ENCODE measurements at places on chromosomes 7 and 10.

DNA sequence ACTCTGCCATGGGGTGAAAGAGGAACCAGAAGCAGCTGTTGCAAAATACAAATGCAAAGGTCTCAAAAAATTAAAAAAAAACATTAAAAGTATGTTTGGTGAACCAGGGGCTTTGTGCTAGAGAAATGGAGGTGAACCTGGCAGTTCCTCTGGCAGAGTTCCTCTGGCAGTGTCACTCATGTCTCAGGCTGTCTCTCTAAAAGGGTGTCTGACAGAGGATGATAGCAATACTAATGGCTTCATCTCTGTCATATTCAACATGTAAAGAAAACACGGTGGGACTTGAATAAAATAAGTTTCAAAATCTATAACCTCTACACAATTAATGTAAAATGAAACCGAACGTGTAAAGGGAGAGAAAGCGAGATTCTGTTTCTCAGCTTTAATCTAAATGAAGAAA is 375.7 kb upstream of the VWC2 start:
- DNase-seq: no peak

DNA sequence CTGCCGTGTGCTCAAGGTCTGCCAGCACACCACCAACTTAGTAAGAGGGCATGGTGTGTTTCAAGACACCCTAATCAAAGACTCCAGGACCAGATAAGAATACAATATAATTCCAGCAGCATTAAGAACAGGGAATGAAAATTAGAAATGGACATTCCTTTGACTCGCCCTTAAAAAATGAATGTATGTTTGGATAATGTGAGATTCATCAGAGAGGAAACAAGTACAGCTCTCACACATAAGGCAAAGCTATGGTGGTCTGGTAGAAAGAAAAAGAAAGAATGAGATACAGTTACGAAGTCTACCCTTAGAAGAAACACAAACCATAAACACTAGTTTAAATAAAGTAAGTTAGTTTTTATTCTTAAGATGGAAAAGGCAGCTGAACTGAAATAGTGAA is 174.8 kb upstream of the ANK3 start:
- DNase-seq: no peak

GRCh38 chr10:118272149-118272721 is 69.9 kb downstream of the FAM204A start:
- no peak for DNase-seq

DNA sequence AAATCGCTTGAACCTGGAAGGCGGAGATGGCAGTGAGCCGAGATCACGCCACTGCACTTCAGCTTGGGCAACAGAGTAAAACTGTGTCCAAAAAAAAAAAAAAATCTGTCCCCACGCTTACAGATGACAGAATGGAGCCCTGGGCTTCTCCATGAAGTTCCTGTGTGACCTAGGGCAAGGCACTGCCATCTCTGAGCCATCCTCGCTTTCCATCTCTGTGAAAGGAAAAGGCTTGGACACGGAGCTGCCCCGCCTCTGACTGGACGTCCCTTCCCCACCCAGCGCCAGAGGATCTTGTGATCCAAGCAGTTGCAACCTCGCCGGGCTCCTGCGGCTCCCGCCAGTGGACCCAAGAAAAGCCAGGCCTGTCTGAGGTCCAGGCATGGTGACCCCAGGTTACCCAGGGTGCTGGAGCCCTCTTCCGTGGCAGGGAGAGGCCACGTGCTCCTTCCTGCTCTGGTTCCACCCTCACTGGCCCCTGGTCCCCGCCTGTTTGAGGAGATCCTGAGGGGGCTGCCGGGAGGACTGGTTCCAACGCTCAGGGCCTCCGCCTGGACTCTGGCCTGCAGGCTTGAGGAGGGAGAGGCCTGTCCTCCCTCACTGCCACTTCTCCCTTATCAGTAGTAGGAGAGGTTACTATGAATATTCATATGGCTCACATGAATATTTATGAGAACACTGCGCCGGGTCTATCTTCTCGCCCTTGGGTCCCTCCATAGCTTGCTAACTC is 25.6 kb upstream of the ELFN1 start:
- no peak for DNase-seq

DNA sequence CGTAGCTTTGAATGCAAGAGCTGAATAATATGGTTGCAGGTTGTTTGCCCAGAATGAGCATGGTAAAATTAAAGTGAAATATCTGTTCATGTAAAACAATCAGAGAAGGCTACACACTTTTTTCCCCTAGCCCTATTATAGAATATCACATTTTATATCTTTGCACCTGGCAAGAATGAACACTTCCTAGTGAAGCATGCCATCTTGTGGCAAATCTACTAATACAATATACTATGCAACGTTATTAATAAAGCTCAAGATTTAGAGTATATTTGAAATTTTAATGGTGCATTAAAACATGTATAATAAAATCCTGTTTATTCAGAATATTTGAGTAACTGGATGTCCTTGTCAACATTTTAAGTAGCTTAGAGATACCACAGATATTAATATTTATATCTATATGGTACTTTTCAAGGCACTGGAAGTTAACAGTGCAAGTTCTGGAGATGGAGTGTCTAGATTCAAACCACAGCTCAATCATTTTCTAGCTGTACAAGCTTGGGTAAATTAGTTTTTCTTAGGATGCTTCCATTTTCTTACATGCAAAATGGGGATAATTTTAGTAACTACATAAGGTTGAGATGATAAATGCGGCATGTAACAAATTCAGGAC is 643.1 kb upstream of the SEMA3D start:
- DNase-seq: no peak

GRCh38 chr7:46054915-46055314 is 133.8 kb upstream of the IGFBP3 start:
- no peak for DNase-seq

DNA sequence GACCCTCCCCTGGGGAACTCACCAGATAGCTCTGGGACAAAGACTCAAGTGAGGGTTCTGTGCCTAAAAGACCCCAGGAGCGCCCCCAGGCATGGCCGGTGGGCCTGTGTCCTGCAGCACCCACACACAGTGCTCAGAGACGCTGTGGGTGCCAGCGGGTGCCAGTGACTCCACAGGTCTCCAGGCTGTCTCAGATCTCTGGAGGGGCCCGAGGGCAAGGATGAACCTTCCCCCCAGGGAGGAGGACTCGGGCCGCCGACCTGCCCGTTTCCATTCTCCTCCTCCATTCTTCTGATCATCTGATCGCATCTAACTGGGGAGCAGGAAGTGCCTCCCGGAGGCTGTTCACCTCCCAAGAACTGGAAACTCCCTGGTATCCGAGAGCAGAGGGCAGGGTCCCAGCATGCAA is 980 bp downstream of the ADAM8 start:
- DNase-seq: peak; percentile 63

DNA sequence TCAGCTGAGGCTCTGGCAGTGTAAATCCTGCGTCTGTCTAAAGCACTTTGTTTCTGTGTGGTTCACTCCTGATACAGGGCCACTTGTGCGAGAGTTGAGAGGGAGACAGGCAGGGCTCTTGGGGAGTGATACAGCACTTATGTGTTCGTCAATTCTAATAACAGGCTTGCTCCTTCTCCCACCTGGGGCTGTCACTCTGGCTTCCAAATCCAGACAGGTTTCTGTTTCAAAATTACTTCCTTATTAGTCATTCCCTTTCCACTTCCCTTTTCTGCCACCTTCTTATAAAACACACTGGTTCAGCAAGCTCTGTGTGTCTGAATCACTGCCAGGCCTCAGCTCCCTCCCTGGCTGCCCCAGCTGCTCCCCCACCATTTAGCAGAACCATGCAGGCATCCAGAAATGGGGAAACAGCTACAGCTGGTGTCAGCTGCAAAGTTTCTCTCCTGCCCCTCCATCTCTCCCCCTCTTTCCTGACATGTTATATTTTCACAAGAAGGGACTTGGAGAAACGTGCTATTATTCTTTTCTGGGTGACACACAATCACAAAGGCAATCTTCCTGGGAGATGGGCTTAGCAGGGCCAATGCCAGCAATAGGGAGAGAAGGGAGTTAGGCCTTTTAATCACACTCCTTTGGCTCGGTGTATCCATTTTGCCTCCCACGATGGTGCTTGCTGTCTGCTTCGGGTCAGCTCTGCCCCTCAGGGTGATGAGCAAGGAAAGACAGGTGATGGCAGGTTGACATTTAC is 58.4 kb upstream of the ZNRF2 start:
- peak; percentile 65 for DNase-seq

DNA sequence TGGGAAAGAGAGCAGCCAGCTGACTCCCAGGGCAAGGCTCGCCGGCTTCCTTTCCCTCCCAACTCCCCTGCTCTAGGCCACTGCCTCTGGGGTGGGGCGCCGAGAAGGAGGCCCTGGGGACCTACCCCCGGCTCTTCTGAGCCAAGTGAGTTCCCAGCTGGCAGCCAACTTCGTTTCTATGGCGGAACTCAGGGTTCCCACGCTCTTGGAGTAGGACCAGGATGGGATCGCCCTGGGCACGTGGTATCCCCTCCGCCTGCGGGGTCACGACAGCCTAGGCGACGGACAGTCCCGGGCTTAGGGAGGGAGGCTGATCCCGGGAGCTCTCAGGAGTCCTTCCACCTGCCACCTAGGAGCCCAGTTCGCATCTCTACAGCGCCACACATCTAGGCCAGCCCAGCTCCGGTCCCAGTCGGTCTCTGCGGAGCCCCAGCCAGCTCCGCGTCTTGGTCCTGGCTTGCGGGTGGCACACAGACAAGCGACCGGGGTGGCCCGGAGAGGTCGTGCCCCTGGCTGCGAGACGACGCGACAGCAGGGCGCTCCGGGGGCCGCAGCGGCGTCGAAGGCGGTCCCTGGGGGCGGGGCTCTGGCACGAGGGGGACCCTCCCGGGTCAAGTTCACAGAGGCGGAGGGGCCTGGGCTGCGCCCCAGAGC is 20.5 kb upstream of the GATA3 start:
- DNase-seq: peak; percentile 11

GRCh38 chr10:80474941-80475340 is 20.8 kb downstream of the TSPAN14 start:
- no peak for DNase-seq

DNA sequence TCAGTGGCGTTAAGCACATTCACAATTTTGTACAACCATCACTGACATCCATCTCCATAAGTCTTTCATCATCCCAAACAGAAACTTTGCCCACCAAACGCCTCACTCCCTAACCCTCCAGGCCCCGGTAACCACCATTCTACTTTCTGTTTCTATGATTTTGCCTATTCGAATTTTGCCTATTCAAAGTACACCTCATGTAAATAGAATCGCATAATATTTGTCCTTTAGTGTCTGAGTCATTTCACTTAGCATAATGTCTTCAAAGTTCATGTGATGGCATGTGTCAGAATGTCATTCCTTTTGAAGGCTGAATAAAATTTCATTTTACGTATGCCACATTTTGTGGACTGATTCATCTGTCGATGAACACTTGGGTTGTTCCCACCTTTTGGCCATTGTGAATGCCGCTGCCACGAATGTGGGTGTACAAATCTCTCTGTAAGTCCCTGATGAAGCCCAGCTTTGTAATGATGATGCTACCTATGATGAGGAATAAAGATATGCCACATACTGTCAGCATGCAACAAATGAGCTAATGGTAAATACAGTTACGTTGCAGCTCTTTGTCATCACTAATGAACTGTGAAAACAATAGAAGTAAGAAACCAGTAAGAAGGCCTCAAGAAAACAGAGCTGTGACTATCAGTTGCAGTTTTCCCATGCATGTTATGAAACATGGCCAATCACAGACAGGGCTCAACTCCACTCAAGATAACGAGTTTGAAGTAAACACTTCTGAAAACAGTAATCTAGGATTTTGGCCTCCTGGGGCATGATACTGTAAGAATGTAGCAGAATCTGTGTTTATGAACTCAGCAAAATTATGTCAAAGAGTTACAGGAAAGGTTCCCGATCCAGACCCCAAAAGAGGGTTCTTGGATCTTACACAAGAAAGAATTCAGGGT is 120.0 kb downstream of the ADAM12 start:
- DNase-seq: no peak

- peak; percentile 37 for DNase-seq
These were observed 74.2 kb upstream of the ZPBP start for GRCh38 chr7:50166997-50167965.

- DNase-seq: no peak
These were observed 485.0 kb upstream of the MGMT start for GRCh38 chr10:128981881-128982615.

DNA sequence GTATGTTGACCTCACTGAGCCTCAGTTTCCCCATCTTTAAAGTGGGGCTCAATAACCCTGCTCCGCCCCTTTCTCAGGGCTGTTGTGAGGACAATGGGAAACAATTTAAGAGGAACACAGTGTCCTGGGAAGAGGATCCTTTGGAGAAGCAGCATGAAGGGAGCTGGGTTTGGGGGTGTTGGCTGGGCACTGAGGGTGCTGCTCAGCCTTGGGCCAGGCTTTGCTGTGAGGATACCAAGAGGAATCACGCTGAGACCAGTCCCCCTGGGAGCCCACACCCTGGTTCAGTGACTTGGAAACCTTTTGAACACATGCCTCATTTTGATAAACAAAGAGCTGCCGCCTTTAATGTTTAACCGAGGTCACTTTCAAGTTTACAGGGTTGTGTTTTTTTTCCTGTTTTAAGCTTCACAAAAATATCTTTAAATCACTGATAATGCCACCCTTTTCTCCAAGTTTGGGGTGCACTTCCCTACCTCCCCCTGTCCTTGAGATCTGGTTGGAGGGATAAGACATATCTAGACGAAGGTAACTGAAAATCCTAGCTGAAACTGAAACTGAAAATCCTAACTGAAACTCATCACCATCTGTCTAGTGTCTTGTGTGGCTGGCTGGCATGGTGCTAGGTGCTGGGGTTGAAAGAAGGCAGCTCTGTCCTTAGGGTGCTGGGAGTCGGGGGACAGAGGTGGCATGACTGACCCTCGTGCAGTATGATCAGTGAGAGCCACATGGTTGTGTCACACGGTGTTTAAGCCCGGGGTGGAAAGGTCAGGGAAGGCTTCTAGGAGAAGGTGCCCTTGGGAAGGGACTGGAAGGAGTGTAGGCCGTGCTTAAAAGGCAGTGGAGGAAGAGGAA is 27.7 kb downstream of the ZNF775 start:
- peak; percentile 54 for DNase-seq

DNA sequence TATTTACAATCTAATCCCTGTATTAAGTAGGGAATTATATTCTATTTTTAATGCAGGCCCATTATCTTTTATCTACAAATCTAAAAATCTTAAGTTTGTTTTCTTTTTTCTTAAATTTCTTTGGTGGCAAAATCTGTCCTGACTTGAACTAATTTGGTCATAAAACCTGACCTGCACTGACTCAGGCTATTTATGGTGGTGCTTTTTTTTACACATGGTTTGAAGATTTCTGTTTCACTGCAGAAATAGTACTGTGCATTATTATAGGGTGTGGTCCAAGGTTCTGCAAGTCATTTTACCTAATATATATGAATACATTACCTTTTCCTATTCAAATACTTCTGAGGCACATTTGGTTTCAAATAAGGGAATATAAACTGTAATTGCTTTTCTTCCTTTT is 137.0 kb downstream of the CD36 start:
- DNase-seq: no peak

DNA sequence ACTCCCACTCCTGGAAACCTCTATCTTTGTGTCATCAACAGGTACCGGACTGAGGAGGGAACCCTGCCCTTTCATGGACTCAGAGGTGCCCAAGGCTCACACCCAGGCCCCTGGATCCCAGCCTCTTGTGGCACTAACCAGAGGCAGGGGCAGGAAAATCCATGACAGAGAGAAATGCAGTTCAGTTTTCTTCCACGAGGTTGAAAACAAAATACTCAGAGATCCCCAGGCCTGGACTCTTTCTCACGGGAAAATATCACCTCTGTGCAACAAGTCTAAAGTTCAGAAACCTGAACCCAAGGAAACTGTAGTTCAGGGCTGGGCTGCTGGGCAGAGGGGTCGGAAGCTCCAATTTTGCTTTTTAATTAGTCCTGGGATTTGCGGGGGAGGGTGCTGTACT is 21.4 kb upstream of the OPN4 start:
- no peak for DNase-seq

GRCh38 chr10:102451105-102451969 is at the start of gene C10orf95:
TSS of gene C10orf95 (minus strand) at chr10:102451543. CDS start at chr10:102451093, 450 bp downstream.
- peak; percentile 31 for DNase-seq

GRCh38 chr7:133975130-133975529 is 152.0 kb upstream of the LRGUK start:
- DNase-seq: no peak

Data from GM10248 (cell line).